Osteoblast (primary cell): ENCODE measurements at places on chromosomes 11 and 22. TPM values are rescaled to one million over a fixed set of nuclear protein-coding genes. Genes with fewer than 3 reads are reported as not detected.
A peak's percentile ranks its signal among the peaks of the same experiment; 100 is the strongest.

DNA sequence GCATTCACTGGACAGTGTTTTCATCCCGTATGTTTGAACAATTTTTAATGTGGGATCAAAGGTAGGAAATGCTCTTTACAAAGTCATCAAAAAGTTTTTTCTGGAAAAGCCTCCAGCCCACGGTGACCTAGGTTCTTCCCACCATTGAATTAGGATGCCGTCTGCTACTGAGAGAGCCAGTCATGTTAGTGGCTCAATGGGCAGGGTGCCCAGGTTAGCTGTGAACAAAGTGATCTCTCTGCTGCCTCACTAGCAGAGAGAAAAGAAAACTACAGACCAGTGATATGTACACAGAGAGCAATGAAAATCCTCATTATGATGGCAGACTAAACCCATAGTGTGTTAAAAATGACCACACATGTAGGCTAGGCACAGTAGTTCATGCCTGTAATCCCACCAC lies 32.4 kb downstream of the KCNQ1 start:
- peaks cover 25% of the 10 kb centered on the region for H3K27me3 ChIP-seq
- no peaks in the 10 kb centered on the region for H3K4me1 ChIP-seq
- no peak overlapping the region for H3K4me3 ChIP-seq

GRCh38 chr11:2196970-2197770 lies 25.6 kb upstream of the TH start:
- peak; percentile 96 for DNase-seq
- H3K4me1 ChIP-seq, result no peaks in the 10 kb centered on the region
- H3K27ac ChIP-seq, result no peak overlapping the region
- H3K36me3 ChIP-seq, result no peaks in the 10 kb centered on the region

DNA sequence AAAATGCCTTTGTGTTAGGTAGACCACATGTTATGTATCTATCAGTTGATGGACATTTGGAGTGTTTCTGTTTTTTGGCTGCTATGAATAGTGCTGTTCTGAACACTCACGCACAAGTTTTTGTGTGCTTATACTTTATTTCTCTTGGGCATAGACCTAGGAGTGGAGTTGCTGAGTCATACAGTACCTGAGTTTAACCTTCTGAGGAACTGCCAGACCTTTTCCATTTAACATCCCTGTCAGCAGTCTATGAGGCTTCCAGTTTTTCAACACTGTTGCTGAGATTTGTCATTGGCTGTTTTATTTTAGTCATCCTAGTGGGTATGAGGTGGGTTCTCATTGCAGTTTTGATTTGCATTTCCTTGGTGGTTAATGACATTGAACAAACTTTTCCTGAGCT lies 4.4 kb downstream of the CTTN start:
- H3K27me3 ChIP-seq, result no peaks in the 10 kb centered on the region
- DNase-seq, result peak; percentile 10
- H3K27ac ChIP-seq, result no peak overlapping the region
- peaks cover 36% of the 10 kb centered on the region for H3K36me3 ChIP-seq

DNA sequence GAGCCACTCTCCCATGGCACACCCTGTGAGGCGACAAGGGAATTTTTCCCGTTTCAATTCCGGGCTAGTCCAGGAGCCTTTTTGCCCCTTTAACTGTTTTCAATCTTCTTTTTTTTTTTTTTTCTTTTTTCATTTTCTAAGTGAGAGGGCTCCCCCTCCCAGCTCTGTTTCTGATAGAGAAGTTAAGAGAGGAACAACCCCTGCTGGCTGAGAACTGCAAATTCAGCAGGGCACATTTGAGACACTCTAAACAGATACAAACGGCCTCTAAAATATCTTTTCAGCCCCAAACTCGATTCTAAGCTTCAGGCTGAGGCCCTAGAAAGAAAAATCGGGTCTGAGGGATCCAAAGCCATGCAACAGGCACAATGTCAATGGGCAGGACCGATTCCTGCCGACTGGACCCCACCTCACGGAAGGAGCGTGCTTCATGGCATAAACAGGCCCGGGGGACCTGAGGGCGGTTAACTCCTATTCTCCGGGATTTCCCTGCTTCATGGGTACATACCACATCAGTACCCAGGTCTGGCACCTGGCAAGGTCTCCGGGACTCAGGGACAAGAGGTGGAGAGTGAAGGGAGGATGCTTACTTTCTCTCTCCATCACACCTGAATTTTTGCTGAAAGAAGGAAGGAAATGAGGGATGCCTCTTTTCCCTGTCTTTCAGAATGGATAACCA lies 627.5 kb downstream of the BUD13 start:
- H3K36me3 ChIP-seq, result no peaks in the 10 kb centered on the region
- H3K4me1 ChIP-seq, result no peaks in the 10 kb centered on the region
- no peak overlapping the region for H3K27ac ChIP-seq
- no peak overlapping the region for H3K4me3 ChIP-seq
- no peak for DNase-seq

DNA sequence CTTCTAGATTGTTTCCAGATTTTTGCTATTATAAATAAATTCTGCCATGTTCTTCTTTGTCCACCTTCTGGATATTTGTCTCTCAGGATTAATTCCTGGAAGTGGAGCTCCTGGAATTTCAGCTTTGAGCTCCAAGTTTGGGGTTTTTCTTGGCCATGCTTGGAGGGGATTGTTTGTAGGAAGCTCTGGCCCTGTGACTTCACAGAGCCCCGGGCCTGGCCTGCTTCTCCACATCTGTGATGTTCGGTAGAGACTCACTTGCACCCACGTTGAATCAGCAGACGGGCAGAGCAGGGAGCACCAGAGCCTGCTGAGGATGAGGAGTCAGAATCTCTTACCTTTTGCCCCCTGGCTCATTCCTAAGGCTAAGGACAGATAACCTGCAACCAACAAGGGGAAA lies 35.7 kb downstream of the LRRC32 start:
- no peak for DNase-seq
- H3K27ac ChIP-seq, result no peak overlapping the region
- no peak overlapping the region for H3K4me3 ChIP-seq

DNA sequence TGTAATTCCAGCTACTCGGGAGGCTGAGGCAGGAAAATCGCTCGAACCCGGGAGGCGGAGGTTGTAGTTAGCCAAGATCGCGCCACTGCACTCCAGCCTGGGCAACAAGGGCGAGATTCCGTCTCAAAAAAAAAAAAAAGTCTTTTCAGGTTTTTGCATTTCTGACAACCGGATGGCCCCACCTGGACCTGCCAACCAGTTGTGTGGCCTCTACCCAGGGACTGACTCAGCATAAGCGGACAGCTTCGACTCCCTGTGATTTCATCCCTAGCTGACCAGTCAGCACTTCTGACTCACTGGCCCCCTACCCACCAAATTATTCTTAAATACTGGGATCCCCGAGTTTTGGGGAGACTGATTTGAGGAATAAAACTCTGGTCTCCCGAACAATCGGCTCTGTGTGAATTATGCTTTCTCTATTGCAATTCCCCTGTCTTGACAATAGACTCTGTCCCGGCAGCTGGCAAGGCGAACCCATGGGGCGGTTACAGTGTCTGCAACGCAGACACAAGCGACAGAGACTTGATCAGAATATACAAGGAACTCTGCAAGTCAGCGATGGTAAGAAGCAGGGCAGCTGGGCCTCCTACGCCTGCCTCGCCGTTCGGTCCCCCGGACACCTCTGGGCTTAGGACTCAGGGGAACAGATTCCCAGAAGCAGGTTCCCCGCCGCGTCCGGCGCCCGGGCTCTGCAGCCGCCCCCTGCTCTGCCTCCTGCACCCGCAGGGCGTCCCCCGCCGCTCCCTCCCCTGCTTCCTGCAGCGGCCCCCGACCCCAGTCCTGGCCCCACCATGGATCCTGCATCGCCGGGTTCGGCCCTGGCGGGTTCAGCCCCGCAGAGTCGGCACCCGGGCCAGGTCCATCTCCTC lies 741 bp upstream of the TALDO1 start:
- no peaks in the 10 kb centered on the region for H3K27me3 ChIP-seq
- no peaks in the 10 kb centered on the region for H3K36me3 ChIP-seq
- H3K4me1 ChIP-seq, result peaks cover 25% of the 10 kb centered on the region
- peak; percentile 60 for DNase-seq
- H3K27ac ChIP-seq, result no peak overlapping the region

DNA sequence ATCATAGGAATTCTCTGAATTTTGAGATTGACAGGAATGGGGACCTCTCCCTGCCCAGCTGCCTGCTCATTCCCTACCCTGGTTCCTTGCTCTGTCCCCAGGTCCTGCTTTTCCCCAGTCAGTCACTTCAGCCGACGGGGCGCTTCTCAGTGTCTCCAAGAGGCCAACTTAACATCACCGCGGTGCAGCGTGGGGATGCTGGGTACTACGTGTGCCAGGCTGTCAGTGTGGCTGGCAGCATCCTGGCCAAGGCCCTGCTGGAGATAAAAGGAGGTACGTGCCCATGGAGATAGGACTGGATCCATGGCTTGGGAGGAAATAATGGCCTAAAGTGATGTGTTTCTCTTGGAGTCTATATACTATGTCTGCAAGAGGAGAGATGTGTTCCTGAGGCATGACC lies 7.0 kb downstream of the ROBO3 start:
- no peaks in the 10 kb centered on the region for H3K4me1 ChIP-seq
- H3K36me3 ChIP-seq, result no peaks in the 10 kb centered on the region
- H3K4me3 ChIP-seq, result no peak overlapping the region
- no peak for DNase-seq

The EMSY gene
- total RNA-seq, result 17.4 and 20.3 TPM in 2 replicates

The FXYD2 gene
- total RNA-seq, result not detected in 2 replicates

The PRR33 gene
- not detected in 2 replicates for total RNA-seq
